ENCODE measurements at places on chromosomes 2 and 18.

DNA sequence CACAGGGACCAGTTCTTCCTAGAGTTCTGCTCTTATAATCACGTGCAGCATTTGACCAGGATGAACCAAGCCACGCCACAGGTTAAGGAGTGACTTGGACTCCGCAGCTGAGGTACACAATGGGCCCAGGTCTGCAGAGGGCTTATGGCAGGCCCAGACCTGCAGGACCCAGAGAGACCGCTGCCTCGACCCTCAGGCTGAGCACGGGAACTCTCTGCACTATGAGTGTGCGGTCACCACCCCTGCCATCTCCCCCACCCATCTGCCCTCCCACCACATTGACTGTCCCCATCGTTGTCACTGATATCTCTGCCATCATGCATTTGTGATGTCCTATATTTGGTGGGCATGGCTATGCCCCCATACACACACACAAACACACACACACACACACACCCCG, 45.7 kb upstream of the HPCAL1 start:
- no peak for DNase-seq

DNA sequence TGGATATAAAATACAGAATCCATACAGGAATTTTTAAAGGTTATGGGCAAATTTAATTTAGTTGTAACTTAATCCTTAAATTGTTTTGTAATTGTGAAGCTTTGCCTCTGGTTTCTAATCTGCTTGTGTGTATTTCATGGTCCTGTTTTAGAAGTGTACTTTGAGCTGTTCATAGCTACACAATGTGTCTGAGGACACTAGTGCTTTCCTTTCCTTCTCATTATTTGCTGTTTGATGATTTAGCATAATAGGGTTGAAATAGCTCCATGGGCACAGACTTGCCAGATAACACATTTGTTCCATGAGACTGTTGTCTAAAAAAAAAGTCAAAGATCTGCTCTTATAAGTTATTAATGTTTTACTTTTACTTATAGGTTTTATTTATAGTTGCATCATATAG, 134.2 kb downstream of the MYO1B start:
- DNase-seq = no peak

DNA sequence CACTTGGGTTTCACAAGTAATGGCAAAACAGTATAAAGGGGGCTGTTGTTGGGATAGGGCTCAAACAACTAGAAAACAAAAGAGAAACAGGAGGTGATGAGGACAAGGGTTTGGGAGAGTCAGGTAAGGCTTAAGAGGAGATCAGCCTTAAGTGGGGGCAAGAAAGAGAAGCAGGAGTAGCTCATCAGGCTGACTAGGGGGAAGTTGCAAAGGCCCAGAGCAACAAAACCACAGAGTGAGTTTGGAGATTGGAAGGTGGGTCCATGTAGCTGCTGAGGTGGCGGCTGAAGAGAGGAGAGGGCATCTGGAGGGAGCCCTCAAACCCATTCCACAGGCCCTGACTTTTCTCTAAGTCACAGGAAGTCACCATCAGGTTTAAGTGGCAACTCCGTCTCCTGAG, 126.0 kb downstream of the MREG start:
- no peak for DNase-seq

GRCh38 chr2:217854684-217855420, 147.9 kb downstream of the TNS1 start:
- DNase-seq = no peak

DNA sequence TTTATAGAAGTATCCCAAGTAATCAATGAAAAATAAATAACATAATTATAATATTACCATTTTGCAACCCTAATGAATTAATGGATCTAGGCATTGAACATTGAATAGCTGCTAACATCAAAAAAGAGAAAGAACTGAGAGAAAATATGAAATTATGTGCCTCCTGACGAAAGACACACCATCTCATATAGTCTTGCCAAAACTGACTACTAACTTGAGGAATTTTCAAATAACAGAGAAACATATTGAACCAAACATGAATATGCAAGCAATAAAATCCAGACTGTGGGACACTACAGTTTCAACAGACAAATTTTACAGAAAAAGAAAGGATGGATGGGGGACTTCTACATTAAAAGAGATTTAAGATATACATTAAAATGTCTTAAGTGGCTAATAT, 165.7 kb downstream of the WDPCP start:
- DNase-seq = no peak
